ENCODE measurements at places on chromosomes 5 and 9.

DNA sequence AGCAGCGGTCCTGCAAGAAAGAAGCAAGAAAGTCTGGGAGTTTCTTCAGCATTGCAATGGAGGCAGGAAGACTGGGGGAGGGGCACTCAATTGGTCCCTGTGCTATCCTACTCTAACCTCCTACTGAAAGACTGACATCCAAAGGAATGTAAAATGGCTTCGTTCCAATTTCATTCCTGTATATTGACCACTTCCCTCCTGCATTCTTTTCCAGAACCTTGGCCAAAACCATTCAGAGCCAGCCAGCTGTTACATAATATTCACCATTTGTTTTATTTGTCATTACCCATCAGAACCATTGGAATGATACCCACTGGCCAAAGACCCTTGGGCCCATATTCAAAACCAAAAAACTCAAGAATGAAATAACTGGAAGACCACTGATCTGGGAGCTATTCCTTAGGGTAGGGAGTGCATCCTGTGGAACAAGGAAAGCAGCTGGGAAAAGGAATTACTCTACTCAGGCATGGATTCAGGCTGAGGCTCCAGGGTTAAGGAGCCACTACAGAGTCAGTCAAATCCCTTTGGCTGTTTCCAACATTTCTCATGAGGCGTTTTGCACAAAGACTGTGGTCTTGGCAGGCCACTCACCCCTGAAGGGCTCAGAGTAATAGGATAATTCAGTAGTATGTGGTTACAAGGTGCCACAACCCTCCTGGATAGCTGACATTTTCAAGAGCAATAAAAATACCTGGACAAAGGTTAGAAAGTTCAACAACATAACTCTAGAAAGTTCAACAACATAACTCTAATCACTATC, 148.7 kb upstream of the SLC1A3 start:
- H3K27ac ChIP-seq, result no peak overlapping the region
- H3K27me3 ChIP-seq, result peaks cover 7% of the 10 kb centered on the region
- H3K4me3 ChIP-seq, result no peak overlapping the region
- no peaks in the 10 kb centered on the region for H3K36me3 ChIP-seq
- DNase-seq, result no peak
- H3K4me1 ChIP-seq, result no peaks in the 10 kb centered on the region

GRCh38 chr5:160697281-160697680, 154.7 kb downstream of the ATP10B start:
- H3K4me3 ChIP-seq, result no peak overlapping the region
- H3K27ac ChIP-seq, result no peak overlapping the region
- H3K27me3 ChIP-seq, result peaks cover 4% of the 10 kb centered on the region
- DNase-seq, result no peak

- H3K4me1 ChIP-seq, result peaks cover 4% of the 10 kb centered on the region
- H3K36me3 ChIP-seq, result no peaks in the 10 kb centered on the region
- no peak for DNase-seq
- H3K27me3 ChIP-seq, result peaks cover 3% of the 10 kb centered on the region
Measured at GRCh38 chr5:158819840-158820620, 279.7 kb downstream of the EBF1 start.

GRCh38 chr5:134242146-134242545, 16.3 kb upstream of the PPP2CA start:
- H3K27ac ChIP-seq, result no peak overlapping the region
- no peak overlapping the region for H3K4me3 ChIP-seq
- no peaks in the 10 kb centered on the region for H3K27me3 ChIP-seq
- DNase-seq, result no peak

- H3K27ac ChIP-seq, result no peak overlapping the region
- no peaks in the 10 kb centered on the region for H3K4me1 ChIP-seq
- DNase-seq, result no peak
- no peaks in the 10 kb centered on the region for H3K27me3 ChIP-seq
Measured at GRCh38 chr5:177336112-177336511, 15.4 kb downstream of the LMAN2 start.

- H3K4me1 ChIP-seq, result peaks cover 63% of the 10 kb centered on the region
- no peaks in the 10 kb centered on the region for H3K36me3 ChIP-seq
- no peak for DNase-seq
- no peaks in the 10 kb centered on the region for H3K27me3 ChIP-seq
Measured at GRCh38 chr9:92749071-92749933, 15.3 kb downstream of the BICD2 start.

GRCh38 chr5:30764704-30765103, 428.8 kb upstream of the CDH6 start:
- no peak overlapping the region for H3K27ac ChIP-seq
- H3K4me1 ChIP-seq, result no peaks in the 10 kb centered on the region
- no peak for DNase-seq
- H3K36me3 ChIP-seq, result no peaks in the 10 kb centered on the region
- no peaks in the 10 kb centered on the region for H3K27me3 ChIP-seq

- H3K27ac ChIP-seq, result no peak overlapping the region
- H3K27me3 ChIP-seq, result no peaks in the 10 kb centered on the region
- H3K4me3 ChIP-seq, result no peak overlapping the region
Measured at GRCh38 chr5:172788771-172789686, 18.0 kb upstream of the DUSP1 start.
